ENCODE measurements at places on chromosomes 1 and 21.
A peak's percentile ranks its signal among the peaks of the same experiment; 100 is the strongest.

DNA sequence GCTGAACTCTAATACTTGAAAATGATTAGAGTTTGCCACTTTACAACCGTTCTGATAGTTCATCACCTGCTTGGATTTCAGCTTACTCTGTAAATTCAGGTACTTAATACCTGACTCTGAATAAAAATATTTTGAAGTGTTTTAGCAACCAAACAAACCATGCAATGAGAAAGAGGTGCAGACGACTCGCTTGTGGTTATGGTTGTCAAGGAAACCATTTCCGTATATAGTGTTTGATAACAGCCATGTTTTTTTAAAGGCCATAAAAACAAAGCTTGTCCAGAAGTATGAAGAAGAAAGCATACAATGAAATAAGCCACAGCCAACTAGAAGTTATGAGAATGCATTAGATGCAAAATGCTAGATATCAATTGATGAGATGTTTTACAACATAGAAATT, 167.2 kb upstream of the HMCN1 start:
- DNase-seq, result peak; percentile 87

GRCh38 chr1:25117233-25117823, 115.0 kb downstream of the SYF2 start:
- DNase-seq, result no peak

DNA sequence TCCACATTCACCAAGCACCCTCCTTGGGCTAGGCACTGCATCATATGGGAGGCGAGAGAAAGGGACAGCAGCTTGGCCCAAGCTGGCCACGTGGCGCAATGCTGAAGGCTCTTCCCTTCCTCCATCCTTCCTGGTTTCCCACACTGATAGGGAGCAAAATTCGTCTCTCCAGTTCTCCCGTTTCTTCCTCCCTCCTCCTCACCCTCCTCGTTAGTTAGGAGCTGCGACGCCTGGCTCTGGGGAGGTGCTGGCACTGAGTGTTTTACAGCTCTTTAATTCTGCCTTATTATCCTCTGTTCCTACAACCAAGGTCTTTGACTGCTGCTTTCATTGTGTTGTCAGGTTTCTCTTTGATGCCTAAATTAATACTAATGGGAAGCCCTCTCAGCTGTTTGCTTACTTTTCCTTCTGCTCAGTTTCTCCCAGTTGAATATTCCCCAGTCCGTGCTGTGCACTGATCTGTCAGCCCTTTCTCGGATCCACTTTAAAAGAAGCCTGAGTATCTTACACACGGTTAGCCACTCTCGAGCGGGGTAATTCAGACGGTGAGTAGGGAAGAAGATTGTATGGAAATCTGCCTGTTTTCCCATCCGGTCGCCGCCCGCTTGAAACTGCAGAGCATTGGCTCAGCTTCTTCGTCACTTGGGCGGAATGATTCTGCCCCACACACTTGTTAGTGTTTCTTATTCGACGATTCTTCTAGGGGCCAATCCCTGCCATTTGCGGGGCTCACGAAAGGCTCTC, 56.2 kb upstream of the SMYD2 start:
- DNase-seq, result no peak

GRCh38 chr1:93081716-93082115, 2.6 kb downstream of the MTF2 start:
- no peak for DNase-seq

DNA sequence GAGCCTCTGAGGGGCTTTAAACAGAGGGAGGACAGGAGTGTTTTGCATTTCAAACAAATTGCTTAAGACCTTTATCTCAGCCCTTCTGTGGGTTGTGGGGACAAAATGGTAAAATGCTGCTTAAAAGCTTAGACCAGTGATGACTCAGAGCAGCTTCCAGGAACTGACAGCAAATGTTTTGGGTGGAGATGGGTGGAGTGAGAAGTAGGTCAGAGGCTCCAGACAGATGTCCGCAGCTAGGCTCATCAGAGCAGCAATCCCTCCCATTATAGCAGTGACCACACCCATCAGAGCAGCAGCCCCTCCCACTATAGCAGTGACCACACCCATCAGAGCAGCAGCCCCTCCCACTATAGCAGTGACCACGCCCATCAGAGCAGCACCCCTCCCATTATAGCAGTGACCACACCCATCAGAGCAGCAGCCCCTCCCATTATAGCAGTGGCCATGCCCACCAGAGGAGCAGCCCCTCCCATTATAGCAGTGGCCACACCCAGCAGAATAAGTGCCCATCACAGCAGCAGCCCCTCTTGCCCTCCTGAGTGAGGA, 532.2 kb downstream of the MATN1 start:
- DNase-seq, result no peak

DNA sequence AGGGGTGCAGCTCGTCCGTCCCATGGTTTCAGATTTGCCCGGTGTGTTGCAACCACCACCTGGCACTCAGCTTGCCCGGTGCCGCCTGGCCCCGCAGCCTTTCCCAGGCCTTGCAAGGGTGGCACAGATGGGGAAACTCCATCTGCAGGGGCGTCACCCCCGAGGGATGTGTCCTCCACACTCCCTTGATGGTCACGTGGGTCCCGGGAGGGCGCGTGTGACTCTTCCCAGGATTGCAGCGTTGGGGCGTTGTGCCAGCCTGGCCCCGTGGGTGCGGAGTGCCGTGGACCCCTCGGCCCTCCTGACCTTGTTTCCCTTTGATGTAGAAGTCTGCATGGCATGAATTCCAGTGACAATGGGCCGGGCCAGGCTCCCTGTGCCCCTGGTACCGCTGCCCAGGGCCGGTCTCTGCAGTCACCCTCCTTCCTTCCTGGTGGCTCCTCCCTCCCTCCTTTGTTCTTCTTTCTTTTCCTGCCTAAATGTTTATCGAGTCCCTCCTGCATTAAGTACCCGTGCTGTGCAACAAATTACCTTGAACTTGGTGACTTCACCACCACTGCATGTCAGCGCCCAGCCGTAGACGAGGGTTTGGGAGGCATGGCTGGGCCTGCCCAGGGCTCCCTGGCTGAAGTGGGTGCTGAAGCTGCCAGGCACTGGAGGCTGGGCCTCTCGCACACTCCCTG, 22.9 kb downstream of the RRP1 start:
- DNase-seq, result peak; percentile 81

DNA sequence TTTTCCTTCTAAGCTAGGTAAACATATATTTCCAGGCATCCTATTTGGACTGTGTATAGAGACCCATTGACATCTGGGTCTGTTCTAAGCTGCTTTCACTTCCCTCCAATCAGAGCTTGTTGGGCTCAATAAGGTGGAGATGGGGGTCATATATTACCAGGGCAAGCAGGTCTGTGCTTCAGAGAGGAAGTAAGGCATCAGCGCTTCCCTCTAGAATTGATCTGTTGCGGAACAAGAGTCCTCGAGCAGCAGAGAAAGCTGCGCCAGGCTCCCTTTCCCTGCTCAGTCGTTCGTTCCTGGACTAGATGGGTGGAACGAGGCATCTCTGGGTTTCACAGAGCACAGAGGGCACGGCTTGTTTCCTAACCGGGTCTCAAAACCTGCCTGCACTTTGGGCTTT, 63.5 kb downstream of the DISC1 start:
- DNase-seq, result no peak

- DNase-seq, result no peak
These were observed 170.8 kb downstream of the PLA2G4A start for GRCh38 chr1:186999506-186999905.

DNA sequence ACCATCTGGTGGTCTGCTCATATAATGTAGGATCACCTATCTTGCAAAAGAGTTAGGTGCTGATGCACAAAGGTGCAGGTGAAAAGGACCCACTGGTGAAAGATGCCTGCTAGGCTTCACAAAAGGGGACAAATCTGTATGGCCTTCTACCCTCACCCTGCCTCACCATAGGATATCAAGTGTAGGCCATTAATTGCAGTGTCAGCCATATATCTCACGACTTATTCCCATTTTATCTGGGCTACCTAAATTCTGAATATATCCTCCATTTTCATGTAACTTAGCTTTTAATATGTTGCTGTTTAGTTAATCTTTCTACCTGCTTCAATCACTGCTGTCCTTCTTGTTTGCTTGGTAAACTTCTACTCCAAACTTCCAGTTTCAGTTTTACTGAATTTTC, 84.2 kb upstream of the DPH5 start:
- DNase-seq, result no peak

DNA sequence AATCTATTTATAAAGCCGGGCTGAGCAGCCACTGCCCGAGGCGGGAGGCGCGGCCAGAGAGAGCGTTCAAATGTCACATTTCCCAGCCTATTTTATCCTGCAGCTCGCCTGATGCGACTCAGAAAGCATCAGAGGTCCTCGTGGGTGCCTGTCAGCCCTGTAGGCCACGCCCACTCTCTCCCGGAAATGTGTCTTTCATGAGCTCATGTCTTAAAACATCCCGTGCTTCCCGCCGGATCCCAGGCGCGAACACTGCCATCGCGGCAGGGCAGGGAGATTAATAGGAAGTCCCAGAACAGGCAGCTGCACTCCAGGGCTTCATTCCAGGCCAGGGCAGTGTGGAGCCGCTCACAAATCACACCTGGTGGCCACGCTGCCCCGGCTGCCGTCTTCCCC, 117.5 kb downstream of the PRDM16 start:
- DNase-seq, result no peak

- no peak for DNase-seq
These were observed 455.8 kb upstream of the PRMT6 start for GRCh38 chr1:106600626-106601025.

GRCh38 chr1:201017828-201018163, 5.7 kb downstream of the KIF21B start:
- no peak for DNase-seq

DNA sequence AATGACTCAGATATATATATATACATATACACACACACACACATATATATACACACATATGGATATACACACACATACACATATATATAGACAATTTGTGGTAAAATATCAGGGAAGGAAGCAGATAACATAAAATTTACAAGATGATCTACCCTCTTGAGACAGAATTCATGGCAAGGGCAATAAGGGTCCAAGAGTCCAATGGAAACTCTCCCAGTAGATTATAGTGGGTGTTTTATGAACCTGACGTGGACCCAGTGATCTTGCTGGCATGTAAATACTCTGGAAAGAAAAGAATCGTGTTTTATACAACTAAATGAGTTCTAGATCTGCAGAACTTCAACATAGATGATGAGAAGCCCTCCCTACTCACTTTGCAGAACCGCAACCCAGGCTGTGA, 49.3 kb downstream of the DENND1B start:
- no peak for DNase-seq

DNA sequence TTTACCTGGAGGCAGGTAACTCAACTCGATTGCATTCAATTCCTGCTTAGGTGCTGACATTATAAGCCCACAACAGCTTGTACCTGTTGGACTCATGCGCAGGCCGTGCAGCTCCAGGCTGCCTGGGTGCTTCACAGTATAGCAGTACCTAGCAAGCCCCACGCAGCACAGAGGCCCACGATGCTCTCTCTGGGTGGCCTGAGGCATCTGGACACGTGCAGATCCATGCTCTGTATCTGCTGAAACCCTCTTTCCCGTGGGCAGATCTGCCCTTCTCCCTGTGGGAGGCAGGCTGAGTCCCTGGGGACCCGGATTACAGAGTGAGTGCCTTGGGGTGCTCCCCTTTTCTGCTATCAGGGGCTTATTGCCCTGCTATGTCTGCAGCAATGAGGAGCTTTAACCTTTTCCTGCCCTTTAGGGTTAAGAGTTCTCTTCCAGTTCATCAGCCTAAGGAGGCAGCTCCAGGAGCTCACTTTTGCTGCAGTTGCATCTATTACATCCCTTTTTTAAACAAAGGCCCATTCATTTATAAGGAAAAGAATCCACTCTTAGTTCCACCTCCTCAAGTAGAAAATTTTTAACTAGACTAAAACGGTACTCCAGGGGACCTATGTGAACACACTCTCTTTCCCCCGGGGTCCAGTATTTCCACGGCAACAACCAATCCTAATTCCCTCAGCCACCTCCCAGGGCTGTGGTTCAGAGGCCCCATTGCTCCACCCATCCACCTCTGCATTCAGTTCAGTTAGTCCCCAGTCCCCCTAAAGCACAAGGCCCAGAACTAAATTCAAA, 19.3 kb downstream of the ITPKB start:
- DNase-seq, result no peak

DNA sequence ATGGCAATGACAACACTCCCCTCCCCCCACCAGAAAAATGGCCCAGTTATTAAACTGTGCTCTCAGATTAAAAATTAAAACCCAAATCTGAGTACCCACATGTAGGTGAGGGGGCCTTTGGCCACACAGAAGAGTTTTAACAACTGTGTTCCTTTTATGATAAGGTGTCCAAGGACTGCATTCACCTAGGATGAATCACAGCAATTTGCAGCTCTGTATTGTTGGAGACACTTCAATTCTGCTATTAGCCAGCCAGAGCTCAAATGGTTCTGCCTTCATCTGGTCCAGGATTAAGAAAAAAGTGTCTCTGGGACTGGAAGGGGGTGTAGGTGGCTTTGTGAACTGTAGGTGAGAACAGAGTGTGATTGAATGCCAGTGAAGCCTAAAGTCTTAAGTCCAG, 43.3 kb upstream of the DIRAS3 start:
- DNase-seq, result no peak

DNA sequence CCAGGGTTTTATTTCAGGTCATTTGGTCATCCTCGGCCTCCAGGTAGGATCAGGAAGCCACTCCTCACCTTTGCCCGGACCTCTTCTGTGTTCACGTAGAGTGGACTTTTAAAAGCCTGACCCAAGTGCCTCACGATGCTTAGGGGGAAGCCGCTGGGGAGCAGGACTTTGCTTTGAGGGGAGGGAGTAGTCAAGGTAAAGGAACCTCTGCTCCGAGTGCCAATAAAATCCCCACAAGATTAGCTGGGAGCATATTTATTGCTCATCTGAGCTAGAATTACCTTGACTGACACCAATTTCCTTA, 603 bp upstream of the DHRS3 start:
- DNase-seq, result no peak

DNA sequence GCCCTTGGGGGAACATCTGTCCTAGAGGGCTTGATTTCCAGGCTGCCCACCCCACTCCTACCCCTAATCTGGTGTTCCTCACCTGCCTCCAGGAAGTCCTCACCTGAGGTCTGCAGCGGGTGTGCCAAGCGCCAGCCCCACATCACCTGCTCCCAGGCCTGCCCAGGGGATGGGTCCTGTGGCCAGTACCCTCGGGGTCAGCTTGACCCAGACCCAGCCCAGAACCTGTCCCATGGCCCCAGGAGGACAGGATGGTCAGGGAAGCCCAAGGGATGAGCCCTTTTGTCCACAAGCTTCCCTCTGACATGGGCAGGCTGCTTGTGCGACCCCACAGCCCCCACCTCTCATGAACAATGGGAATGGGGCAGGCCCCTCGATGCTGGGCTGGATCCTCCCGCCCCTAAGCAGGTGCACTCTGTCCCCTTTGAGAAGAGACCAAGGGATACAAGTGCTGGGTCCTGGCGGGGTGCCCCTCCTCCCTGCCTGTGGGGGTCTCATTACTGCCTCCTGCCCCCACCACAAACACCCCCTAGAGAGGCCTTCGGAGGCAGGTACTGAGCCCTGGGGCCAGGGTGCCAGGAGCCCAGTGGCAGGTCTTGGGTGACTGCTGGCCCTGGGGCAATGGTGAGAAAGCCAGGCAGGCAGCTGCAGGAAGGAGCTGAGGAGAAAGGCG, 3.2 kb downstream of the MIB2 start:
- no peak for DNase-seq

GRCh38 chr1:54397090-54397591, 9.1 kb downstream of the SSBP3 start:
- DNase-seq, result no peak

- DNase-seq, result no peak
These were observed 78.1 kb upstream of the B3GALT2 start for GRCh38 chr1:193264313-193265065.

Data from NCI-H1105 (cell line).